ENCODE measurements at places on chromosomes 7 and 10.

DNA sequence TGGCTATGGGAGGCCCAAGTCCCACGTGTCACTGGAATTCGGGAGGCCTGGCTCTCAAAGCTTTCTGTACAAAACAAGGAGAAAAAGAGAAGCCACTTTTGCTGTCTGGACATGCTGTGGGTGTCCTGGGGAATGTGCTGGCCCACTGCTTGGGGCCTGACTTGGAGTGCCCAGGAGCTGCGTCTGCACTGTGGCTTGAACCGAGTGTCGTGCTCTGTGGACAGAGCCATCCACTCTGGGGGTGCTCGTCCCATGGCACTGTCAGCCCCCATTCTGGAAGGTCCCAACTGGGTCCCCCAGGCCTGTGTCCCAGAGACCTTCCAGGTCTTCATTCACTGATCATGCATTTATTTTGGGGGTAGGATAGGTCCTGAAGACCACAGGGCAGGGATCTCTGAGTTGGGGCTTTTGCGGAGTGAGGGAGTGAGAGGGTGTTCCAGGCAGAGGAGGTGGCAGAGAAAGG, 138.0 kb downstream of the LHPP start:
- no peak for DNase-seq

DNA sequence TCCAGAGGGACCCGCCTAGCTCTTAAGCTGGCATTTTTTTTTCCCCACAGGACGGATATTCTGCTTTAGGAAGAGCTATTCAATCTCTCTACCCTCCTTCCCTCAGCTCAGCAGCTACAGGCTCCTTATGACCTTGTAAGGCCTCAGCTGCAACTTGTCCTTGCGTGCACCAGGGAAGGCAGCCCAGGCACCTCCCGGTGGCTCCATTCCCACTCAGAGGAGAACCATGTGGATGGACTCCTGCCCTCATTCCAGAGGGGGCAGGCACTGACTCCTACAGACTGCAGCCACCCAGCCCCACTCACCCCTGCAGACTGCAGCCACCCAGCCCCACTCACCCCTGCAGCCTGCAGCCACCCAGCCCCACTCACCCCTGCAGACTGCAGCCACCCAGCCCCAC, 73.7 kb downstream of the ITIH5 start:
- no peak for DNase-seq

GRCh38 chr10:120948889-120949608, 97.9 kb downstream of the WDR11 start:
- DNase-seq: no peak

DNA sequence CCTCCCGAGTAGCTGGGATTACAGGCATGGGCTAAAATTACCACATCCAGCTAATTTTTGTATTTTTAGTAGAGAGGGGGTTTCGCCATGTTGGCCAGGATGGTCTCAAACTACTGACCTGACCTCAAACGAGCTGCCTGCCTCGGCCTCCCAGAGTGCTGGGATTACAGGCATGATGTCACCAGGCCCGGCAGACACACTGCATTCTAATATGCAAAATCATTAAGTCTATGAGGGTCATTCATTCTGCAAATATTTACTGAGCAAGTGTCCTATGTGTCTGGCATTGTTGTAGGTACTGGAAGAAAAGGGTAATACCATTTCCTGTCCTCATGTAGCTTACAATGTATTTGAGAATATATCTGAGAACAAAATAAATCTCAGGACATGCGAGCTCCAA, 2.7 kb downstream of the PUS7 start:
- no peak for DNase-seq

- no peak for DNase-seq
These were observed 117.9 kb downstream of the CXCL12 start for GRCh38 chr10:44267007-44267406.

- DNase-seq: no peak
These were observed 56.6 kb upstream of the LAMB1 start for GRCh38 chr7:108059526-108059925.

DNA sequence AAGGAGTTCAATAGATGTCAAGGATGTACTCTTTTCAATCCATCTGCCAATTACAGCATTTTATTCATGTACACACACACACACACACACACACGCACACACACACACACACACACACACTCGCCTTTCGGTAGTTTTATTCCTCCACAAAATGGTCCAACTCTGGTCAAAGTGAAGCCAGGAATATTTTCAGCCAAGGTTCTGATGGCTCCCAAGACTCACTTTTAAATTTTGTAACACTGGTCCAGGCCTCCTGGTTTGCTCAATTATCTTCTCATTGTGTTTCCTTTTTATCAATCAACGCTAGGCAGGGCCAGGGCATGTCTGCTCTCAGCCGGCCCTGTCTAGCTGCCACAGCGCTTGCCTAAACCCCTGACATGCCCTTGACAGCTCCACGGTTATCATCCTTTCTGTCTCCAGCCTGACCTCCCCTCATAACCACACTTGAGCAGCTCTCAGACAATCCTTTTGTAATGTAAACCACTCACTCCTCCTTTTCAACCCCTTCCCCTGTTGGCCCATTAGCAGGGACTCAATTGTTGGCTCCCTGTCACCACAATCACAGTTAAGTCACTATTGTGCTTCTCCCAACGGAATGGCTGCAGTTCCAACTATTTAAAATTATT, 115.1 kb downstream of the ICA1 start:
- peak; percentile 53 for DNase-seq

GRCh38 chr7:128166603-128167041, 74.5 kb upstream of the LEP start:
- no peak for DNase-seq

- no peak for DNase-seq
These were observed 7.9 kb downstream of the PRSS58 start for GRCh38 chr7:142249918-142250317.

DNA sequence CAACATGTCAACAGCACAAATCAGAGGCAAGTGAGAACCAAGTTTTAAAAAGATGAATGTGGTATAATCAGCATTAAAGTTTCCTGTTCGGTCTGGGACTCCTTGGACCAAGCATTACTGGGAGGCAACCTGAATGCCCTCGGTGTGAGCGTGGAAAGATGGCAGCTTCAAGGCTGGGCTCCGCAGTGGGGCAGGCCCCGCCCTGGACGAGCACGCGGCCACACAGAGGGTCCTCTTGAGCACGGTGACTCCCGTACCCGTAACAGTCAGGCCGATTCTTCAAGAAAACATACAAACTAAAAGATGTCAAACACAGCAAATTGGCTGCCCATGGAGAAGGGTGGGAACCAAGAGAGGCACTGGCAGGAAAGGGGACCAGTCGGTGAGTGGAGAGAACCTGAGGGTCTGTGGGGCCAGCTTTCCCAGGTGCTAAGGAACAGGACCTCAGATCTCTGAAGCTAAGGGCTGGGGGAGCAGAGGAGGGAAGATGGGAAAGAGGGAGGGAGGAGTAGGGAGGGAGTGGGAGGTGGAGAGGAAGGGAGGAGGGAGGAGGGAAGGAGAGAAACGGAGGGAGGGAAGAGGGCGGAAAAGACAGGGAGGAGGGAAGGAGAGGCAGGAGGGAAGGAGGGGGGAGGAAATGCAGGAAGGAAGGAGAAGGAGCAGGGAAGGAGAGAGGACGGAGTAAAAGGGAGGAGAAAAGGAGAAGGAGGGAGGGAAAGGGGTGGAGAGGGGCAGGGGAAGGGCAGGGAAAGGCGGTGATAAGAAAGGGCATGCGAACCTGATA, 71.2 kb upstream of the FAM20C start:
- DNase-seq: no peak

All from NCI-H748 treated with DMSO at 0.1 percent for 48 hours (cell line).